Stimulated activated CD8-positive, alpha-beta memory T cell treated with anti-CD3 and anti-CD28 coated beads, Interleukin-7, amount 100 ng/mL, for 1 hour (primary cell): ENCODE measurements at places on chromosomes 11 and 22.
A peak's percentile ranks its signal among the peaks of the same experiment; 100 is the strongest.

GRCh38 chr11:35276396-35277145, 137.6 kb downstream of the CD44 start:
- DNase-seq, result no peak

GRCh38 chr11:34344768-34345539, 12.9 kb downstream of the ABTB2 start:
- DNase-seq, result no peak

DNA sequence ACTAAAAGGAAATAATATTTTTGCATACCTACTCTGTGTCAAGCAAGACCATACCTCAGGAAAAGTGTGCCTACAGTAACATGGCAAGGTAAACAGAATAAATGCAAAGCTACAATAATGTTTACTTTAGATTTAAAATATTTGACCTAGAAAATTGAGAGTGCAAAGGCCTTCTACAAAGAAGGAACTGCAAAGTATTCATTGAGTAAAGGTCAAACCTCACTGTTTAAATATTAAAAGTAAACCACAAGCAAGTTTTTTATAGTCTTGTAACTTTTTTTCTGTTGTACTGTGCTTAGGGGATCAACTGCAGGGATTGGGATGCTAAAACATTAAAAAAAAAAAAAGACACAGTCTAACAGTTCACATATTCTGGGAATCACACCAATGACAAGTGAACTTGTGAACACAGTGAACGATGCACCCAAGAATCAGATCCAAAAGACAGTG, 48.8 kb downstream of the CWF19L2 start:
- no peak for DNase-seq

- DNase-seq, result no peak
Observed at GRCh38 chr11:44759743-44760476, 33.1 kb downstream of the TSPAN18 start.

DNA sequence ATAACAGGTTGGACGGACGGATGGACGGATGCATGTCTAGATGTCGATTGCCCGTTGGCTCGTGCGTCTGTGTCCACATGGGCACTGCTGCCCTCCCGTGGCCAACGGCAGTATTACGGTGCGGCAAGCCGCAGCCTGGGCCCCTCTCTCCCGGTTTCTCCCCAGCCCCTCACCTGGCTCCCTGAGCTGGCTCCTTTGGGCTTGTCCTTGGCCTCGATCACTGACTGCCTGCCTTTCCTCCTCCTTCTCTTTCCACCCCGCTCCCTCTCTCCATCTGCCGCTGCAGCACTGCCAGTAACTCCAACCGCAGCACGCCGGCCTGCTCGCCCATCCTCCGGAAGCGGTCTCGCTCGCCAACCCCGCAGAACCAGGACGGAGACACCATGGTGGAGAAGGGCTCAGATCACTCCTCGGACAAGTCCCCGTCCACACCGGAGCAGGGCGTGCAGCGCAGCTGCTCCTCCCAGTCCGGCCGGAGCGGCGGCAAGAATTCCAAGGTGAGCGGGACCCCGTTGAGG, 77.3 kb downstream of the SCN3B start:
- DNase-seq, result peak; percentile 47

- DNase-seq, result no peak
Observed at GRCh38 chr11:128627666-128628324, 40.4 kb upstream of the ETS1 start.

- no peak for DNase-seq
Observed at GRCh38 chr11:2881981-2882375, 3.6 kb downstream of the CDKN1C start.

DNA sequence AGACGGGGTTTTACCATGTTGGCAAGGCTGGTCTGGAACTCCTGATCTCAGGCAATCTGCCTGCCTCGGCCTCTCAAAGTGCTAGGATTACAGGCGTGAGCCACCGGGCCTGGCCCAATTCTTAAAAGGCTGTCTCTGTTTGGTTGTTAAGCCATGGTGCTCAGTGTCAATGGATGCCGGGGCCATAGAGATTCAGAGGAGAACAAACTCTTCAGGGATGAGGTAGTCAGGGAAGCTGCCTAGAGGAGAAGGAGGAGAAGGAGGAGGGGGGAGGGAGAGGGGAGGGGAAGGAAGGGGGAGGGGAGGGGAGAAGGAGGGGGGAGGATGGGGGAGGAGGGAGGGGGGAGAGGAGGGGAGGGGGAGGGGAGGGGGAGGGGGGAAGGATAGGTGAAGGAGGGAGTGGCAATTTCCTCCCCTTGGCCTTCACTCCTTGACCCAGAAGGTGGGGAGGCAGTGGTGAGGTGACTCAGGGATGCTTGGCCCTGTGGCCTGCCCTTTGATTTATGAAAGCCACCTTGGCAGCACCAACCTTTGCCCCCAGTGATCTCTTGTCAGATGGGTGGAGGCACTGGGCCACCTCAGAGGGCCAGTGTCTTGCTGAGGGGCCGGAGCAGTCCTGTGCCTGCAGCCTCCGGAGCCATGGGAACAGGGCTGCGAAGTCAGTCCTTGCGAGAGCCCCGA, at the start of gene C11orf86:
Gene C11orf86 (plus strand): TSS at position 581 of the 681 bp plus-strand sequence. CDS start 59 bp downstream, at position 640.
- no peak for DNase-seq
